ENCODE measurements at places on chromosomes 1 and 21.

GRCh38 chr1:245871915-245872314 lies 635.2 kb downstream of the SMYD3 start:
- no peak for DNase-seq

- DNase-seq, result no peak
Measured at GRCh38 chr1:69987881-69988280, 217.5 kb downstream of the LRRC40 start.

DNA sequence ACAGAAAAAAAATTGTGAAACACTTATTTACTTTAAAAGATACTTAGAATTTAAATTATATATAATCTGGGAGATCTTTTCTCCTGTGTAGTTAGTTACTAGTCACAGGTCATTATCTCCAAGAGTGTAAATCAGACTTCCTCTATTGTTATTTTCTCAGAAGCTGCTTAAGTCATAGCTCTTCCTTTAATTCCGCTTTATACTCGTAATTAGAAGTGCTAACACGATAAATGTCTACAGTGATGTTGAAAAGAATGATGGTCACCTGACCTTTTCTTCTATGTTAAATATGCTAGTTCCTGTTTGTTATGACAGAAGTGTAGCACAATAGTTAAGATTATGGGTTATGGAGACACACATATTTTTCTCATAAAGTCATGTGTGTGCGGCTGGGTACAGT lies 123.6 kb downstream of the TGFB2 start:
- DNase-seq, result no peak

- no peak for DNase-seq
Measured at GRCh38 chr1:175237389-175237788, 44.8 kb upstream of the KIAA0040 start.

DNA sequence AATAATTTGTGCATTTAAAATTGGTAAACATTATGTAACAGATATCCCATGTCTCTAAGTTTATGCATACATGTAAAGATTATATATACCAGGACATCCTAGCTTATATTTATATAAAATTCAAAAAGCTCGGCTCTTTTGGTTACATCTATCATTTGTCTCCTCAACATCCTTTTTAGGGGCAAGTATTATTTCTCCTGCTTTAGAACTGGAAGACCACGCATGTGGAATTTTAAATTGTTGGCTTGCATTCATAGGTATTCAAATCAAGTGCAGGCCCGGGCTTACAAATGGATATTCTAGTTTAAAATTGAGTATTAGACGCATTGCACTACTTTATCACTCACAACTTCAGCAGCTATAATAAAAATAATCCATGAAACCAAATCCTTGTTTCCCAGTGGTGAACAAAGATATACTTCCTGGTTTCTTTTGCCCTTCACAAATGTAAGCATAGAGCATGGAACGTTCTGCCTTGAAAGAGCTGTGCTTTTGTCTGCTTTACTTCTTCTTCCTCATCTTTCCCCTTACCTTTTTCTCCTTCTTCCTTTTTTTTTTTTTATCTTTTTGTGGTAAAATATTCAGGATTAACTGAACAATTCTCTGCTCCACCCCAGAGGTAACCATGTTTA lies 57.1 kb downstream of the DDAH1 start:
- no peak for DNase-seq

- no peak for DNase-seq
Measured at GRCh38 chr1:232112076-232112475, 485.5 kb downstream of the DISC1 start.

- DNase-seq, result no peak
Measured at GRCh38 chr21:39094847-39095579, 88.2 kb downstream of the PSMG1 start.

GRCh38 chr1:198556971-198557370 lies 16.5 kb upstream of the ATP6V1G3 start:
- peak; percentile 85 for DNase-seq

GRCh38 chr1:64323882-64324281 lies 120.5 kb downstream of the UBE2U start:
- no peak for DNase-seq

GRCh38 chr1:96349896-96350295 lies 371.7 kb upstream of the PTBP2 start:
- no peak for DNase-seq

- no peak for DNase-seq
Measured at GRCh38 chr1:17919525-17920439, 164.6 kb downstream of the ACTL8 start.

DNA sequence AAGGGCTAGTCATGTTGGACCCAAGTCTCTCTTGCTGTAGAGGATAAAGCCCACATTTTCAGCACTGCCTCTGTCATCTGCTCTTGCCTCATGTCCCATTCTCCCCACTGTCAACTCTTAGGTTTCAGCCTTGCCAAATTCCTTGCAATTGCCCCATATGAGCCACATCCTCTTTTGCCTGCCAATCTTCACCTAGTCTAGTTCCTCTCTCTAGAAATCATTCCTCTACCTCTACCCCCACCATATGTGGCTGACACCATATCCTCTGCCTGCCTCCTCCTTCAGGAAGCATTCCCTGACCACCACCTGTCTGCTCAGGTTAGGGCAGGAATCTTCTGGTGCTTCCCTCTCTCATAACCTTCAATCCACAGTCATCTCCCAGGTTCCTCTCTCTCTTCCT lies 38.2 kb downstream of the SLC9A1 start:
- peak; percentile 19 for DNase-seq

DNA sequence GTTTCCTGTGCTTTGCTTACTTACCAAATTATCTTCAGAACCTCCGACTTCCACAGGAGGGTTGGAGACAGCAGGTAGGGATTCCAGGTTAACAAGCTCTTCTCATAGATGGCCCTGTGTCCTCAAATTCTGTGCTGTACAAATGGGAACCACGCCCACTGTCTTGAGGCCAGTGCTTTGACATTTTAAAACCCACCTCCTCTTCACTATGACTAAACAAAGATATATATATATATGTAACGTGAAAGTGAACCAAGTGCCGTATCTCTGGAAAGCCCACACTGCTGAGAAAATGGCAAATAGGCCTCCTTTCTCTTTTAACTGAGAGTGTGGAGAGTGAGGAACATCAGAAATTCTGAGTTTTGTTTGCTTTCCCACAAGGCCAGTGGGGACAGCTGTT lies 99.6 kb downstream of the ZBTB18 start:
- DNase-seq, result no peak

- no peak for DNase-seq
Measured at GRCh38 chr1:194908643-194909042, 1699.6 kb downstream of the KCNT2 start.

DNA sequence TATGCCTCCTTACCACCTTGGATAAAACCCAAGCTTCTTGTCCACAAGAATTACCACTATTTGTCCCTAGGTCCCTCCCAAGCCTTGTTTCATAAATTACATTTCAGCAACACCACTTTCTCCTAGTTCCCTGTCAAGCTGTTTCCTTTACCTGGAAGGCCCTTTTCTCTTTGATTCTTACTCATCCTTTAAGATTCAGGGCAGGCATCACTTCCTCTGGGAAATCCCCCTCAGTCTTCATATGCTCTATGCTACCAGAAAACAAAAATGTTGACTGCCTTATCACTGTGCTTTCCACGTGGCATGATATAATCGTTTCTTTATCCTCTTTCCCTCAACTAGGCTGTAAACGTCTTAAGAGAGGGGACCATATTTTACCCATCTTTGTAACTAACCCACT lies 102.7 kb downstream of the LYST start:
- DNase-seq, result no peak

- DNase-seq, result no peak
Measured at GRCh38 chr1:110734133-110734680, 59.5 kb upstream of the KCNA3 start.

- DNase-seq, result no peak
Measured at GRCh38 chr1:234235434-234235881, 137.8 kb upstream of the COA6 start.

DNA sequence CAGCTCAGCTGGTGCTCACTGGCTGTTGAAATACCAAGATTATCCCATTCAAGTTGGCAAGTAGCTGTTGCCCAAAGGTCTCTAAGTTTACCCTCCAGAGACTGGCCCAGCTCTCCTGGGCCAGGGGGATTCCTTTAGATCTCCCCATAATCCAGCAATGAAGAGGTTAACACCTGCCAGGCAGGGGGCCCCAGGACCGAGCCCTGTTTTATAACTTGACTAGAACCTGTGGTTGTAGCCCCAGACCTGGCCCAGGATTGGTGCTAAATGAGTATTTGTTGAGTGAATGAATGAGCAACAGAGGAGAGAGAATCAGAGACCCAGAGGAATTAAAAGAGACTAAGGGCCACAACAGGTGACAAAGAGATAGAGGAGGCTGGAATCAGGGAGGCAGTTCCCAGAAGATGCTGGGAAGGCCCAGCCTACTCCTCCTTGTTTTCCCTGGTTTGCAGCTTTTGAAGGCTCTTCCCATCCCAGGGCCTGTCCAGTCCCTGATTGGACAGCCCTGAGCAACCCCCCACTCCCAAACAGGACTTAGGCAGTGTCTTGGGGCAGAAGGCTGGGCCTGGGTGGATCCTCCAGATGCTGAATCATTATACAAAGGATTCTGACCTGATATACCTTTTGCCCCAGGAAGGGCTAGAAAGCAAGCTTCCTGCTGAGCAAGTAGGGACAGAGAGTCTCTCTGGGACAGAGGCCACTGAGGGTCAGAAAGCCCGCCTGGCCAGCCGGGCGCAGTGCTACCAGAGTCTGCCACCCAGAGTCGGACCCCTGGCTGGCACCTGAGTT lies 2.4 kb upstream of the RHBG start:
- DNase-seq, result no peak

- no peak for DNase-seq
Measured at GRCh38 chr1:5620997-5621396, 371.2 kb downstream of the NPHP4 start.

DNA sequence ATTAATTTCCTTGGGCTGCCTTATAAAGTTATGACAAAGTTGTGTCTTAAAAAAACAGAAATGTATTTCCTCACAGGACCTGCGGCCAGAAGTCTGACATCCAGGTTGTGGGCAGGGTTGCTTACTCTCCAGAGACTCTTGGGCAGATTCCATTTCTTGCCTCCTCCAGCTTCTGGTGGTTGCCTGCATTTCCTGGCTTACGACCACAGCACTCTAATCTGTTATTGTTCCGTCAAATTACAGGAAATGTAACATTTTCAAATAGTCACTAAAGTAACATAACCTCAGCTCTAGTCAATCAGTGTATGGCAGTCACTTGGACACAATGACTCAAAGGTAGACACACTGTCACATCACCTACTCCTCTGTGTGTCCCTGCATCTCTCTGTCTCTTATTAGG lies 226.8 kb downstream of the DNAH14 start:
- DNase-seq, result no peak

- no peak for DNase-seq
Measured at GRCh38 chr1:153976819-153977249, 640 bp downstream of the JTB start.

DNA sequence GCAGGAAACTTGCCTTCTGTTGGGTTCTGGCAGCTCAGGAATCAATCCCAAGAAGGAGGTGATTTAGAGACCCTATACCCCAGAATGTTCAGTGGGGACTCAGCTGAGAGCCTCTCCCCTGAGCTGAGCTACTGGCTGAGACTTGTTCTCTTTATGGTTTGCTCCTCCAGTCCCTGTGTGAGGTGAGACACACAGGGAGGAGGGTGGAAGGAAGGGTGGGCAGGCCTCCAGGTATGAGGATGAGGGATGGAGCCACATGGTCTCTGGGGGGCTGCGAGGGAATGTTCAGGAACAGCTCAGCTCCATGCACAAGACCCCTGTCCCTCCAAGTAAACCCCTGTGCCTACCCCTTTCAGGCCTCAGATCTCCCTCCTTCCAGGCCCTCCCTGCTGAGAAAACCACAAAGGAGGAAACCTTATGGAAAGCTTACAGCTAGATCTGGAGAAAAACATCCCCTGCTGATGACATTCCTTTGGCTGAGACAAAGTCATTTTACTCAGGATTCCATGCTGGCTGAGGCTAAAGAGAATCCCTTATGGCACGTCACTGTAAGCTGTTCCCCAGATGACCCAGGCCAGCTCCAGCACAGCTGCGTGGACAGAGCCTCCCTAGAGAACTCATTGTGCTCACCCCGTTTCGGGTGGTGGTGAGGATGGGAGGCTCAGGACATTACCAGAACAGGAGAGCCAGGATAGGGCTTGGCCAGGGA lies 91.5 kb upstream of the IPO9 start:
- DNase-seq, result no peak

- DNase-seq, result no peak
Measured at GRCh38 chr1:67735206-67735605, 50.2 kb downstream of the GADD45A start.

GRCh38 chr1:4701276-4701675 lies 46.9 kb downstream of the AJAP1 start:
- DNase-seq, result no peak

- no peak for DNase-seq
Measured at GRCh38 chr1:59560807-59561450, 253.8 kb upstream of the HOOK1 start.

DNA sequence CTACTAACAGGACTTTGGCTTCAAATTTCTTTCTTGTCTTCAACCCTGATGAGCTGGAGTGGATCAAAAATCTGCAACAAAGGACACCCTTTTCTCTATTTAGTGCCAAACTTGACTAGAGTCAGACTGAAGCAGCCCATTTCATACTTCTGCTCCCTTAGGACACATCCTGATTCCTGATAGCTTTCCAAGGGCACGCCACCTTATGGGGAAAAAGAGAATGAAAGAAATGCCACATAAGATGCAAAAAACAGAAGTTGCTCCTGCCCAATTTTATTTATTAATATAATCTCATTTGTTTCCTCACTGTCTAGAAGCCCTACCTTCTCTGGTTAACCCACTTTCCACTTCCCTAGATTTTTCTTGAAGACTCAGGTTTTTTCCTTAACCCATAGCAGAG lies 72.7 kb upstream of the NBPF4 start:
- no peak for DNase-seq

DNA sequence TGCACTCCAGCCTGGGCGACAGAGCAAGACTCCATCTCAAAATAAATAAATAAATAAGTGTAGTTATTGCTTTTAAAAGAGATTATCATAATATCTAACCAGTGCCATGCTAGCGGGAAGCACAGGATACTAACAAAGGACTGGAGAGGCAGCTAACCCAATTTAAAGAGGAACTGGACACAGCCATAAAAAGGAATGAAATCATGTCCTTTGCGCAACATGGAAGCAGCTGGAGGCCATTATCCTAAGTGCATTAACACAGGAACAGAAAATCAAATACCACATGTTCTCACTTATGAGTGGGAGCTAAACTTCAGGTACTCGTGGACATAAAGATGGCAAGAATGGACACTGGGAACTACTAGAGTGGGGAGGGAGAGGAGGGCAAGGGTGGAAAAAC lies 54.9 kb downstream of the TM2D1 start:
- no peak for DNase-seq

DNA sequence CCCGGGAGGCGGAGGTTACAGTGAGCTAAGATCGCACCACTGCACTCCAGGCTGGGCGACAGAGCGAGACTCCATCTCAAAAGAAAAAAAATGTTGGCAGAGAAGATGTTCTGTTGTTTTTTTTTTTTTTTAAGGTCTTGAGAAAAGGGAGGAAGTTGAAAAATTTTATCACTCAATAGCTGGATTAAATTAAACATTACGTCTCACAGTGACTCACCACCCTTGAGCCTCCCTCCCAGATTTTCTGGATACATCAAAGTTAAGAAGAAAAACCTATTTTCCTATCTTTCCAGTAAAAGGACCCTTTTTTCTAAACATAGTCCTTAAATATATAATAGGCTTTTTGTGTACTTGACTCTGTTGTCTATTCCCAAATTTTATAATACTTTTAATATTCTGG lies 35.5 kb downstream of the IFNAR1 start:
- DNase-seq, result no peak

GRCh38 chr1:220783453-220783852 lies 3.3 kb upstream of the MTARC1 start:
- DNase-seq, result no peak

All from CD4-positive, alpha-beta T cell treated with Interleukin-1 beta for 1 hour (primary cell).